Endothelial cell (in vitro differentiated cells): ENCODE measurements at places on chromosomes 13 and 19. TPM values are rescaled to one million over a fixed set of nuclear protein-coding genes. Genes with fewer than 3 reads are reported as not detected.
A peak's percentile ranks its signal among the peaks of the same experiment; 100 is the strongest.

GRCh38 chr19:6238256-6238642, 41.5 kb downstream of the MLLT1 start:
- DNase-seq = no peak

DNA sequence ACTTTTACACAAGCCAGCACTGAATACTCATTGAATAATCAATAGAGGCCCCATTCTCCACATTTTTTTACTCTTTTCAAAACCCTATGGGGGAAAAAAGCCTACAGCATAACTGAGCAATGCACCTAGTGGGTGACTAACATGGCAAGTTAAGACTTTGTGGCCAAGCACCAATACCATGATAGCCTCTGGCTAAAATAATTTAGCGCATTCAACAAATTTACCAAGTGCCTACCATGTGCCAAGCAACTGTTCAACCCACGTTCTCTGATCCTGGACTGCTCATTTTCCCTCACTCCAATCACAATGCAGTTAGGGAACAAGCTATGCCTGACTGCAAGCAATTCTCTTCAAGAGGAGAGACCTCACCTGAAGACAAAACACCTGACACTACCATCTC, 3.0 kb downstream of the ANKRD10 start:
- no peak for DNase-seq

- DNase-seq = no peak
These were observed 12.0 kb downstream of the BCAM start for GRCh38 chr19:44820648-44821609.

GRCh38 chr19:23314505-23315251, 64.5 kb upstream of the ZNF724 start:
- DNase-seq = no peak

- DNase-seq = peak; percentile 20
These were observed 34.4 kb upstream of the ZNF808 start for GRCh38 chr19:52492994-52493470.

DNA sequence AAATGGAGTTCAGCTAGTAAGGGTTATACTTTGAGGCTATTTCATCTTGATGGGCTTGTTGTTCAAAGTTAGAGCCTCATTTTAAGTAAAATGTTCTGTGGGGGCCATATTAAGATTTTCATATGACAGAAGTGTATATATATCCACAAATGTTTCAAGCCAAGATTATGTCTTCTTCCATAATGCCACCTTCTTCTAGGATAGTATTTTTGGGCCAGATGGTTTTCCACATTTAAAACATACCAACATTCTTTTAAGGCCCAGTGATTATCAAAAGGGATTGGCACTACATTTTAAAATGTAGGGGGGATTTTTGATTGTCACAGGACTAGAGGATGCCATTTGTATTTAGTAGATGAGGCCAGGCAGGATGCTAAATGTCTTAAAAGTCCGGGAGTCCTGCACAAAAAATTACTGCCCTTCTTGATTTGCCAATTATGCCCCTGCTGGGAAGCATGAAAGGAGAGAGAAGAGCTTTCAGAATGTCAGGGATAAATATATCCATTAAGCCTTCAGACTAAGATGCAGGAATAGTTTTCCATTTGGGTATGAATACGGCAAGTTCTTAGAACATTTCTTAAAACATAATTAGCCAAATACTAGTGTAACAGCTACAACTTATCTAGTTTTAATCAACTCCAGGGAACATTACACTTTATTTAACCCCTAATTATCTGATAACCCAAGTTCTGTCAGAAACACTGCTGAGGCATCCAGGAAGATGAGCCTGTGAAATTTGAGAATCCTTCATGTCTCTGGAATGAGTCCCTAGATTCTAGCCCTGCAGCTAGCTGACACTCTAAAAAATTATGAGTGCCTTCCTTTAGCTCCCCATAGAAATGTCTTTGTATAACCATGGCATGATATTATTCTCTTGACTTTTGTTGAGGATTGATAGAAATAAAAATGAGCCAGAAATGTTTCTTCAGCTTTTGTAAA, 34.0 kb downstream of the ITM2B start:
- no peak for DNase-seq

DNA sequence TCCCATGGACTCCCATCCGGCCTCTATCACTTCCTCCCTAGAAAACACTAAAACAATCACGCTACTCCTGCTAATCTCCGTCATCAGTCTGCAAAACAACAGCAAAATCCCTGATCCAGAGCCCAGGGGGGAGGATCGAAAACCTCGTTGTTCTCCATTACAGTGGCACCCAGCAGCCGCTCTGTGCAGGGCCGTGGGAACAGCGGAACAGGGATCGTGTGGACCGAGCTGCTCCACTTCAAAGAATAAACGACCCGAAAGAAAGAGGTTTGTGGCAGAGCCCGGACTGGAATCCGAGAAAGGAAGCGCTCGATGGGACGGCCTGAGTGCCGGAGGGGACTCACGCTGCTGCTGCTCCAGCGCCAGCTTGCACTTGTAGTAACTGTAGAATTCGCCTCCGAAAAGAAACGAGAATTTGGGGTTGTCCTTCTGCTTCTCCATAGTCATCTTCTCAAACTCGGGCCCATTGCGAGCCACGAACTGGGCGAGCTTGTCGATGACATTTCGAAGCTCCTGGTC, 652 bp downstream of the CHERP start:
- peak; percentile 38 for DNase-seq

DNA sequence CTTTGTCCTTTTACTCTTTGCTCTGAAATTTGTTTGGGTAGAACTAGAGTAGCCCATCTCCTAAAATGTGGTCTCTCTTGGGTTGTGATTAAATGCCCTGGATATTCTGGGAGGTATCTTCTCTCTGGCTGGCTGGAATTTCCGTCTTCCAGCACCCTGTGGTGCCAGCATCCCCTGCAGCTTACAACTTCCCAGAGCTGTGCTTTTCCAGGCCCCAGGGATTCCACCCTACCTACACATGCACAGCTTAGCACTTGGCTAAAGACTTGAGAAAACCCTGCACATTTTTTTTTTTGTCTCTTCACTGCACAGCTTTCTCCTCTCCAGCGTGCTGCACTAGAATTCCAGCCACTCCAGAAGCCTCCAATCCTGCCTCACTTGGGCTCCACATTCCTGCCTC, 334.7 kb downstream of the IRS2 start:
- DNase-seq = no peak

GRCh38 chr13:110525328-110526319, 35.9 kb downstream of the RAB20 start:
- no peak for DNase-seq

- no peak for DNase-seq
These were observed 565.7 kb downstream of the EFNB2 start for GRCh38 chr13:105969761-105970160.

- no peak for DNase-seq
These were observed 42.6 kb upstream of the GRTP1 start for GRCh38 chr13:113406321-113407102.

DNA sequence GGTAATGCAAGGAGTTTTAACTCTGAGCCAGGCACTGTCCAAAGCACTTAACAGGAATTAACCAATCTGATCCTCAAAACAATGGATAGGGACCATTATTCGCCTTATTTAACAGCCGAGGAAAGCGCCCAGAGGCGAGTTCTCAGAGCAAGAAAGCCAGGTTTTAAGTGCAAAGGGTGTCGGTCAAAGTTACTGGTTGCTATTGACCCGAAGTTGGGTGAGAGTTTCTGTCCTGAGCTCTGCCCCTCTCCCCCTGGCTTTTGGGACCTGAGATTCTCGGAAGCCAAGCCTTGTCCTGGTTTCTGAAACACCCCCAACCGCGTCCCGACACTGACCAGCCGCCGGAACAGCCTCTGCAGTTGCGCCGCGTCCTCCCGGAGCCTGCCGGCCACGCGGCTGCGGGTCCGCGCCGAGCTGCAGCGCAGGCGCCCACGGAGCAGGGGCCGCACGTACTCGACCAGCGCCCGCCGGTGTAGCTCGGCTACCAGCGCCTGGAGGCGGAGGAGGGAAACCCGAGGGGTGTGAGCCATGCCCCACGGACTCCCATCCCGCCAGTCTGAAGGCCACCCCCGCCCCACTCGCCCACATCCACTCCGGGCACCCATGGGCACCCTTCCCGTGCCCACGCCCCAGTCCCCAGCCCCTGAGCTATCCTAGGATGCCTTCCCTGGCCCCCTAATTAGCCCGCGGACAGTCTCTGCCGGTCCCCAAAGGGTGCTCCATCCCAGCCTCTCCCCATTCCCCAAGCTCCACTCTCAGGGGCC, 27.8 kb downstream of the EXOC3L2 start:
- peak; percentile 25 for DNase-seq

- no peak for DNase-seq
These were observed 98.8 kb downstream of the TUBGCP3 start for GRCh38 chr13:112489199-112489598.

- no peak for DNase-seq
These were observed 1531.4 kb upstream of the SLC10A2 start for GRCh38 chr13:104597546-104598180.

DNA sequence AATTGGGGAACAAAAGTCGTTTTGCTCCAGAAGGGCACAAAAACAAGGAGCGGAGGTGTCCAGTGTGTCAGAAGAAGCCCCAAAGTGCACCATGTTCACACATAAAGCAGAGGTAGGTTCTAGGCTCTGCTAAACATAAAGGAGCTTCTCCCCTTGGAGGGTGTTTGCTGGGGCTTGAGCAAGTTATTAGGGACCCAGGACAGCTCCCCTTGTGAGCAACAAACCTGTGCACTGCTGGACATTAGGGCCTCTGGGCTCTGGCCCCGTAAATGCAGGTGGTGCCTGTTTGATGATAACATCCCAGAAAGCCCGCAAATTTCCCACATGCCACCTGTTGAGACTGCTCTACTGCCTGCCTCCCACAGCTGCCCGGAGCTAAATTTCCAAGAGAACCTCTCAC, 10.8 kb downstream of the RCN3 start:
- no peak for DNase-seq

DNA sequence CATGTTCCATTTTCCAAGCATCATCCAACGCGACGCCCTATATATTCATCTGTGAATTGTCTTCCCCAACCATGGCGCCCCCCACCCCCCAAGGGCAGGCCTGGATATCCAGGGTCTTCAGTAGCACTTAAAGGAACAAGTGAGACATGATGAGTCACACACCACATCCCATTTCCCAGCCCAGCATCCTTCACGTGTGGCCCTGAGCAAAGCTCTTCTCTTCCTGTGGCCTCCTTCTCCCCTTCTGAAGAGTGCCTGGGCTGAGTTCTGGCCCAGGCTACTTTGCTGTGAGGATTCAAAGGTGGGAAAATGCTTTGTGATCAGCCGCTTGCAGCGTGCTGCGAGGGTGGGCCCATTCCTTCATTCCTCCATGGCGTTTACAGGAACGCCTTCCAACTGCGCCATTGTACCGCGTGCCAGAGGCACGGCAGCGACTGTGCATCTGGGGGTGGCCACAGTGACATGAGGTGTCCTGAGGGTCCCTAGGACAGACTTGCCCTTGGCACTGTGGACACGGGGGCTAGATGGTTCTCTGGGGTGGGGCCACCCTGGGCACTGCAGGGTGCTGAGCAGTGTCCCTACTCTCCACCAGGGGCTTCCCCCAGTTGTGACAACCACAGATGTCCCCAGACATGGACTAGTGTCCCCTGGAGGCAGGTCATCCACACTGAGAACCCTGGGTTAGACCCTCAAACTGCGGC, 11.7 kb downstream of the PLIN4 start:
- DNase-seq = no peak

DNA sequence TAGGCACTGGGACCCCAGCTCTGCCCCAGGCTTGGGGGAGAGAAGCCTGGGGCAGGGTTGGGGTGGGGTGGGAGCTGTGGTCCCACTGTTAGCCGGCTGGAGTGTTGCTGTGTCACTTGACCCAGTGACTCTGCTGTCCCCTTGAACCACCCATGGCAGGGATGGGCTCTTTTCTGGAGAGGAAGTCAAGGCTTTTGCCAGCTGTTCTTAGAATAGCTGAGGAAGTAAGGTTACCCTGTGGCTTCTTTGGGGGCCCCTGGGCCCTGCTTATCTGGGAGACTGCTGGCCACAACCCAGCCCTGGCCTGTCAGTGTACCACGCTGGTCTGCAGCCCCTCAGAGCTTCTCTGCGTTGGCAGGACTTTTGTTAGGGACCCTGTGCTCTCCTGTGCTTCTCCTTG, 9.1 kb downstream of the PNPLA6 start:
- no peak for DNase-seq

DNA sequence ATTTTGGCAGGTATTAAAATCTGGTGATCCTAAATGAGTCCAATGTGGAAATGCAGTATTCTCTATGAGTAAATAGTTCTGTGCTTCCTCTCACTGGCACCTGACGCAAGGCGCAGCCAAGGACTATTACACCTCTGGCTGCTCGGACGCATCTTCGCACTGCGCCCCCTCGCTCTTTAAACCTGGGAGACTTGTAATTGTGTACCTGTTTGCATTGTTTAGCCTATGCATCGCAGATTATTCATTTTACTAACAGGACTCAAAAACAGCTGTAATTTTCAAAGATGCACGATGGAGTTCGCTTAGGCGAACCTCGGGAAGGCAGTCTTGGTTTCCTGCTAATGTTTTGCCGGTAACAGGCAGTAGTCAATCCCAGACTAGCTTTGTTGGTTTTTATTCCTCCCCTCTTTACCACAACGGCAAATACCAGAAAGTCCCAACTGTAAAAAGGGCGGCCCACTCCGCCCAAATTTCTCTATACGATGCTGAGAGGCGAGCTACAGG, 113.2 kb downstream of the KCNRG start:
- DNase-seq = no peak

- no peak for DNase-seq
These were observed 50.1 kb upstream of the MYCBP2 start for GRCh38 chr13:77377016-77377415.

- DNase-seq = no peak
These were observed 792.5 kb downstream of the DIAPH3 start for GRCh38 chr13:59371229-59371628.

- no peak for DNase-seq
These were observed 80.9 kb downstream of the FLT1 start for GRCh38 chr13:28413999-28414398.

Gene SOX21
- total RNA-seq = not detected

Gene KLF2
- 48.9 TPM for total RNA-seq

Gene GTF2F2
- total RNA-seq = 13.6 TPM

Gene SHFL
- total RNA-seq = 9.2 TPM

Gene SPHK2
- 24.7 TPM for total RNA-seq

Gene RNF17
- not detected for total RNA-seq

Gene DCT
- not detected for total RNA-seq

Gene TPTE2
- not detected for total RNA-seq

Gene NFKBIB
- 16.9 TPM for total RNA-seq

Gene VSTM2B
- total RNA-seq = 0.18 TPM

Gene COX7A1
- total RNA-seq = 5.2 TPM
